ENCODE measurements at places on chromosomes 6 and 20.

DNA sequence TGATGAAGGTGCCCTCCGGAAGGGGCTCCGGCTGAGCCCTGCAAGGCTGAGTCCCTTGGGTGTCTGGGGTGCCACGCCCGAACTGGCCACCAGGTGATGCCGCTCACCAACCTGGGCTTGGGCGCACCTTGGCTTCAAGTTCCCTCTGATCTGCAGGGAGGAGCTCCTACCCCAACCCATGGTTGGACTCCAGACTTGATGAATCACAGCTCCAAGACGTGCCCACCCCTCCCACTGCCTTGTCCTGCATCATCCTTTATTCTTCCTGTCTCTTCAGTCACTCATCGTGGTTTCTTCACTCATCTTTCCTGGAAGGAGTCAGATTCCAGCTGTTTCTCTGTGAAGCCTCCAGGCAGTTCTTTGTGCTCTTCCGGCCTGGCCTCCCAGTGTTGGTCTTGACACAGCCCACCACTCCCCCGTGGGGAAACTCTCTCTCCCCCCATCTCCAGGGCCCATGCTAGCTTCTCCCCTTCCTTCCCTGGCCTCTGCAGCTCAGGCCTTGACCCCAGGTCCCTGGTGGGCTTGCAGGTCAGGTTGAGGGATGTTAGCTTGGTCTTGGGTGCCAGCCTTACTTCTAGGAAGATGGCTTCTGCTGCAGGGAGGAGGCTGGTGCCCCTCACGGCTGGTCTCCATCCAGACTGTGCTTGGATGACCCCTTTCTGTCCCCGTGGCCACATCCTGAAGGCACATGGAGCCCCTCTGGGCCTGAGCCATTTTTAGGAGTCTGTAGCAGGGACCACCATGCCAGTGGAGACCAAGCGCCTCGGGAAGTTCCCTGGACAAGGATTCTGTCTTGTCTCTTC, 2.6 kb upstream of the ZBP1 start:
- peak; percentile 56 for DNase-seq

DNA sequence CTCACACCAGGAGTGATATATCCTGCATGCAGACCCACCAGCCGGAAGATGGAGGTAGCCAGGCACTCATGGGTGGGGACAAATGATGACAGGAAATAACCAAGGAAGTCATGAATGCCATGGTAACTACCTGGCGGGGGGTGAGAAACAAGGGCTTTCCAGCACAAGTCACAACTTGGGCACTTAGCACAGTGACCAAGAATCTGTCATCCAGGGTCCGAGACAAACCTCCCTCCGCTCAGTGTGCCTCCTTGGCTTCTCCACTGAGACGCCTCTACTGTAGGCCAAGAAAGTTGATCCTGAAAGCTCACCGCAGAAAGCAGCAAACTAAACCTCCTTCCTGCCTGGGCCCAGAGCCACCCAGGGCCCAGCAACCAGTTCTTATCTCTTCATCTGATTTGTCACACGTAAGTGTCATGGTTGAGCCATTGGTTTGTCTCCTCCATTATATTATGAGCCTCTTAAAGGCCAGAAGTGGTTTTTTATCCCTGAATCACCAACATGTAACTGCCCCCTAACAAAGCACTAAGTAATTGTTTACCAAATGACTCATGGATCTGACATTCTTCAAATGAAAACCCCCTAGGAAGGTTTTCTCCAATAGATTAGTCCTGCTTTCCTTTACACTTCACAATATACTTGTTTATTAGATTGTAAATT, 84.3 kb upstream of the TAB2 start:
- peak; percentile 86 for DNase-seq

- no peak for DNase-seq
These were observed 156.1 kb downstream of the SLC35B3 start for GRCh38 chr6:8279041-8279805.

DNA sequence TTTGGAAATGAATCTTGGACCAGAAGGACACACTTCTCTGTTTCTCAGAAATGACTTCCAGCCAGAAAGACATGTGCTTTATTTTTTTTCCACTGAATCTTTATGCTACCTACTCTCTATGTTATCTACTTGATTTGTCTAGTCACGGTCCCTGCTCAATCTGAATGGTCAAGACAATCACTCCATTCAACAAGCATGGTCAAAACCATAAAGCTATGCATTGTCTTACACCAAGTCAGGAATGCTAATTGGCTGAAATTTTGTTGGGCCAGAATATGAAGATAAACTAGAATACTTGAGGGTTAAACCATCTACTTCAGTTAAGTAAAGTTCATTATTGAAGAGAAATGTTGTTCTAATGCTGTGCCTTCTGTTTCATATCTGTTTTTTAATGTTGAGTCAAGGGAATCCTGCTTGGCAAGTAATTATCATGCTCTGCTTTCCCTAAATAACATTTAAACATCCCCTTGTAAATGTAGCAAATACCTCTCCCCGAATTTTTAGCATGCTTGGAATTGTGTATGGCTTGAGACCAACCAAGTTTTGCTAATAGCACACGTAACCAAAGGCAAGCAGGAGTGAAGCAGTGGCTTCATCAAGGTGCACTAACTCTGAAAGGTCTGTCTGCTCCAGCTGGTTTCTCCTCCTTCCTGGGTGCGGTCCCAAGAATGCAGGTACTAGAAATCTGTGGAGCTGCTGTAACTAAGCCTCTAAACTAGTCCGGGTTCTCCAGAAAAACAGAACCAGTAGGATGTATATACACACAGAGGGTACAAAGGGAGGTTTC, 190.3 kb upstream of the CDYL start:
- no peak for DNase-seq

GRCh38 chr20:278181-278580, 12.4 kb downstream of the C20orf96 start:
- no peak for DNase-seq

DNA sequence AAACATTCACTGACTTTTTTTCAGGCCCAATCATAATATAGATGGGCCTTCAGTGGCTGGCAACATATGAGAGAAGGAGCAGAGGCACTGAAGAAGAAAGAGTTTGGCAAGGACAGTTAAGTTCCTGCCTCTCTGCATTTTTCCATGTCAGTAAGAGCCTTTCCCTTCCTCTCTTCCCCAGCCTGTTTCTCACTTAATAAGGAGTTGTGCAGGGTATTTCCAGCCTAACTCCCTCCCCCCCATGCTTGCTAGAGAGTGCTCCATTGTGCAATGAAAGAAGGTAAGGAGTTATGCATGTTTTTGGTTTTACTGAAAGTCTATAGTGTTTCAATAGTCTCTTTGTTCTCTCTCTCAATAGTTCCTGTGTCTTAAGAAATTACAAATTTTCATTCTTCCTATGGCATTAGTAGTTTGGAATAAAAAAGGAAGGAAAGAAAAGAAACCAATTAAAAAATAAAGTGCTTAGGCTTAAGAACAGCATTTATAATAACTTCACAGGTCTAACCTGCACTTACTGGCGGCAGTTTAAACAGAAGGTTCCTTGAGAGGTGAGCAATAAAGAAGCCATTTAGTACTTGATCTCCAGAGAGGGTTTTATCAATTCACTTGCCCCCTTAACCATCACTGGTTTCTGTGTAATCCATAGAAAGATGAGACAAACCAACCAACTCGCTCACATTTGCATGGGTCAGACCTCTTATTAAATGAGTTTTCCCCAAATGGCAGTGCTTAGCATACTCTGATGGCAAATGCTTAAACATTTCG, 251.1 kb downstream of the PTPRT start:
- DNase-seq: no peak

GRCh38 chr6:63804381-63804956, 168.9 kb downstream of the PHF3 start:
- peak; percentile 84 for DNase-seq

DNA sequence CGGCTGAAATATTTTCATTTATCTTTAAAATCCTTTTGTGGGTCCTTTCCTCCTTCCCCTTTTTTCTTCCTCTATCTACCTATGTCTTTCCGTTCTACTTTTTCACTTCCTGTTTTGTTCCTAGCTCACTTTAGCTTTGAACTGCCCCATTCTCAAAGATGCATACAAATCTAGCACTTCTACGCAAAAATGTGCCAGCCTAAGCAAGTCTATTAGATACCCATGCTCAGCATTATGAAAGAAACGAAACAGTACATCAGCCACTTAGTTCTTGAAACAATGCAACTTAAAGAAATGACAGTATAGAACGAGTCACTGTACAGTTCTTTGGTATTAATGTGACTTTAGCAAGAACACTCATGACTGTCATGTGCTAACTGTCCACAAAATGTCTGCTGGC, 47.3 kb upstream of the MARCKS start:
- DNase-seq: no peak

GRCh38 chr6:49898904-49899566, 32.7 kb upstream of the CRISP1 start:
- DNase-seq: no peak

- DNase-seq: no peak
These were observed 99.2 kb downstream of the OR2B2 start for GRCh38 chr6:27812805-27813492.

- DNase-seq: no peak
These were observed 54.9 kb upstream of the GPR31 start for GRCh38 chr6:167212713-167213005.

DNA sequence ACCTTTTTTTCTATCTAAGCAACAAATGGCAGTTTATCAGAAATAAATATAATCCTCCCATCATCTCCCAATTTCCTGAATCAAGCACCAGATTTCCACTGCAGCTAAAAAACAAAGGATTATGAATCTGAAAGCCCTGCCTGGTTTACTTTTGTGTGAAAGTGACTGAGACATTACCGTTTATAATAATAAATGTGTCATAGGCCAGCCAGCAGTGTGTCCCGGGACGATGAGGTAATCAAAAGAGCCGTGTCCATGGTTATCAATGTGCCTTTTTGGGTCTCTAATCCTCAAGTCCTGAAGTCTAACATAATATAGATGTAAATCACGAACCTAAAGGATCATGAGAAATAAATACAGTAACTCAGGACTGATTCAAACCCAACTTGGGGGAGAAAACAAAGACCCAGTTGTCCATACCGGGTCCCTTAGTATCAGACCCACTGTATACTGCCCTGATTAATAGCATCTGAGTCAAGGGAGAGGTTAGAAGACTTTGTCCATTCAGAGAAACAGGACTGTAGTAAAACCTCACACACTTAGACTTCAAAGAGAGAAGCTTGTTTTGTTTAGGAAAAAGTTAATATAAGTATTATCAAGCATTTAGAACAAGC, 149.1 kb downstream of the SASH1 start:
- DNase-seq: no peak

- DNase-seq: no peak
These were observed 270 bp downstream of the PLEKHG1 start for GRCh38 chr6:150600010-150600300.

GRCh38 chr6:148055419-148055818, 287.2 kb upstream of the SASH1 start:
- DNase-seq: no peak

All from fibroblast of pulmonary artery (primary cell).